T-helper 2 cell treated with Interferon-gamma antibody and Interleukin-4, amounts not matched to agents 100 ng/mL and 5 ng/mL, for 36 hours (primary cell): ENCODE measurements at places on chromosomes 5 and 9. TPM values are rescaled to one million over a fixed set of nuclear protein-coding genes. Genes with fewer than 3 reads are reported as not detected.

Gene SPEF2
- total RNA-seq: 4.8 and 6.3 TPM in 2 replicates

Gene TAS2R1
- total RNA-seq: not detected in 2 replicates

Gene FBLL1
- not detected in 2 replicates for total RNA-seq

Gene ITGA2
- 5.4 and 6.5 TPM in 2 replicates for total RNA-seq

Gene SOWAHA
- total RNA-seq: 0.07 and 0.09 TPM in 2 replicates

Gene TXNDC8
- total RNA-seq: not detected in 2 replicates
